ENCODE measurements at places on chromosomes 2 and 18. TPM values are rescaled to one million over a fixed set of nuclear protein-coding genes. Genes with fewer than 3 reads are reported as not detected.

The CYP27C1 gene
- total RNA-seq: not detected

- H3K27me3 ChIP-seq: no peaks in the 10 kb centered on the region
- H3K4me1 ChIP-seq: no peaks in the 10 kb centered on the region
- H3K36me3 ChIP-seq: no peaks in the 10 kb centered on the region
- H3K27ac ChIP-seq: no peak overlapping the region
Measured at GRCh38 chr2:83565181-83565580, 893.9 kb downstream of the SUCLG1 start.

DNA sequence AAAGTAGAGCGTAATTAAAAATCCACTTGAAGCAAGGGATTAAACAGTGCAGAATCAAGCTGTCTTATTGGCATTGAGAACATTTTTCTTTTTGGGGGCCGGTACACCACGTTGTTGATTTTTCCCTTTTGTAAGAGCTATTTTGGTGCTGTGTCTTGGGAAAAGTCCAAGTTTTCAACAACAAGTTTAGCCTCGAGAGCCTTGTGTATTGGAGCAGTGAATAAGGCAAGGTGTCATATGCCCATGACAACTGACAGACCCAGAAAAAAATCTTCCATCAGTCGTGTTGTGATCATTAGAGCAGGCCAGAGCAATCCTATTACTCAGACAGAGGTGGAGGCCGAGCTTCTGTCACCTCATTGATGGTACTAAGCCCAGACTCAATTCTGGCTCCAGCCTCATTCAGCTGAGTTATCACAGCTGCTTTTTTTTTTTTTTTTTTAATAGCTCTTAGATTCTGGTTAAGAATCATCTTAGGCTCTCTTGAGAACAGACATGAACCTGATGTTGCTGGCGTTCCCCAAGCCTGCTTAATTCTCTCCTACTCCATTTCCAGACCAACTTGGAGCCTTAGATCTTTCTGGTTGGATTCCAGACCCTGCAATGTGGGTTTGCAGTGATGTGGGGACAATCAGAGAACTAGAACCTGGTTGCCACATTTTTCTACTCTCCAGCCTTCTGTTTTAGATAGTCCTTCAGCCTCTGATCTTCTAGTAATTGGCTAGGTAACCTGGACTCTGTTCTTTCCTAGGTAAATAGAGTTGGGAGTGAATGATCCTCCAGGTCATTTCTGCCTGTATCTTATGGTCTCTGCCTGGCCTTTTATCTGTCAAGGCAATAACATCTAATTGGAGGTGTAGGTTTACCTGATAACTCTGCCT is 43.1 kb downstream of the MOGAT1 start:
- no peak overlapping the region for H3K4me3 ChIP-seq
- DNase-seq: peak; percentile 28
- peaks cover 13% of the 10 kb centered on the region for H3K4me1 ChIP-seq
- no peaks in the 10 kb centered on the region for H3K36me3 ChIP-seq

DNA sequence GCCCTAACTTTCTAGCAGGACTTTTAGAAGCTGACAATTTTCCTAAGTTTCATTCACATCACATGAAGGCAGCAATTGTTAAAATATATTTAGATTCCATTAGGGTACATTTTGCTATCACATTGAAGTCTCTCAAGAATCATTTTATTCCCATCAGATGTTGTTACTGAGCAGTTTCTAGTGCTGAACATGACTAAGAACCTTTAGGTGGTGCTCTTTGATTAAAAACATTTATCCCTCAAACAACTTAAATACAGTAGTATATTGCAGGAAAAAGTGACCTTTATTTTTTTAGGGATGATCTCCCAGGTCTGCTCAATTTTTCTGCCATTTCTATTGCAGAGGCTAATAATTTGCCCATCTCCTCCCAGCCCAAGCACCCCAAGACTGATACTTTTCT is 22.9 kb upstream of the NARS1 start:
- H3K4me3 ChIP-seq: no peak overlapping the region
- H3K4me1 ChIP-seq: no peaks in the 10 kb centered on the region
- H3K27me3 ChIP-seq: no peaks in the 10 kb centered on the region

The ADAM23 gene
- under 0.01 TPM for total RNA-seq

DNA sequence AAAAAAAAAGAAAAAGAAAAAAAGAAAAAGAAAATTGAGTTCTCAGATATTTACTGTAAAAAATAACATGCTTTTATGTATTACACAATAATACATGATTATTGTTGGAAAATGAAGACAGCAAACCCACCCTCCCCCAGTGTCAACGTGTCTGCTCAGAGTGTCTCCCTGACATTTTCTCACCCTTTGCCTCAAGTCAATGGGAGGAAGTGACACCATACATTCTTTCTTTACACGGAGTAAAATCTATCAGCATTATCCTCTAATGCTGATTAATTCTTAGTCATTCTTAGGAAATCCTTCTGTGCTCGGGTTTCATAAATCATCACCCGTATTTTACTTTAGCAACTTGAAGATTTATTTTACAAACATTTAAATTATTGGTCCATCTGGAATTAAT is 32.0 kb downstream of the CTAGE1 start:
- no peaks in the 10 kb centered on the region for H3K36me3 ChIP-seq
- no peak for DNase-seq
- no peaks in the 10 kb centered on the region for H3K27me3 ChIP-seq

The IL1RL1 gene
- 12.5 TPM for total RNA-seq

The TCF23 gene
- 0.66 TPM for total RNA-seq

The MAIP1 gene
- 11.2 TPM for total RNA-seq

The KCNG2 gene
- not detected for total RNA-seq

- DNase-seq: no peak
- no peak overlapping the region for H3K27ac ChIP-seq
- no peaks in the 10 kb centered on the region for H3K36me3 ChIP-seq
- H3K4me3 ChIP-seq: no peak overlapping the region
Measured at GRCh38 chr2:236238751-236239150, 25.5 kb downstream of the ASB18 start.

- H3K27me3 ChIP-seq: no peaks in the 10 kb centered on the region
- H3K36me3 ChIP-seq: no peaks in the 10 kb centered on the region
- no peak overlapping the region for H3K27ac ChIP-seq
- DNase-seq: no peak
Measured at GRCh38 chr2:68214381-68214780, 38.0 kb downstream of the PPP3R1 start.

The SNED1 gene
- total RNA-seq: 33.0 TPM

DNA sequence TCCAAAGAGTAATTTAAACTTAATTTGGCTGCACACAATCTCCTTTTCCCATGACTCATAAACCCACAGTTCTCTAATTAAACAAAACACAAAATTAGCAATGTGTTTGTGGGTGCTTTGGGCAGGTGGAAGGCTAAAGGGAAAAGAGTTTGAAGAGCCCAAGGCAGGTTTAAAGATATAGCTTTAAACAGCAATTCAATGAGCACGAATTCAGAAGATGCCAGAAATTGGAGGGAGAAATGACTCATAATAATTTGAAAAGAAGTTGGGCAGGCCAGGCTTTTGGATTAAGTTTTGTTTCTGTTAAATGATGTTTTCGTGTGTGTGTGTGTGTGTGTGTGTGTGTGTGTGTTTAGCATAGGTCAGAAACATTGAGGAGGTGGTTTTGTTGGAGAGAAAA is 594.8 kb upstream of the ZEB2 start:
- no peak for DNase-seq
- H3K4me1 ChIP-seq: no peaks in the 10 kb centered on the region
- no peak overlapping the region for H3K27ac ChIP-seq
- H3K4me3 ChIP-seq: no peak overlapping the region

DNA sequence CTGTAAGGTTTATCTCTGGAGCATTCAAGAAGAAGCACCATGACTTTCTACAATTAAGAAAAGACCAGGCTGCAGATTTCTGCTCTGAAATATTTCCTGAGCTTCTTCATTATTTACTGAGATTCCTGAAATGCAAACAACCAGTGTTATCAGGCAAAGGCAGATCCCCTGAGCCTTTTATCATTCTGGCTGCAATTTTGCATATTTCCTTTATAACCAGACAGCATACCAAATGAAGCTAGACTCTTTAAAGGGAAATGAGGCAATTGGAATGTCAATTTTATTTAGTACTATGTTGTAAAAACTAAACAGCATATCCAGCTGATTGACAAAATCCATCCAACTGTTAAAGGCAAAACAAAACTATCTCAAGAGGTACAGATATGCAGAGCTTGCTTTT is 372.5 kb downstream of the RIT2 start:
- no peak overlapping the region for H3K4me3 ChIP-seq
- no peaks in the 10 kb centered on the region for H3K4me1 ChIP-seq
- H3K27me3 ChIP-seq: no peaks in the 10 kb centered on the region
- DNase-seq: no peak
- no peaks in the 10 kb centered on the region for H3K36me3 ChIP-seq

DNA sequence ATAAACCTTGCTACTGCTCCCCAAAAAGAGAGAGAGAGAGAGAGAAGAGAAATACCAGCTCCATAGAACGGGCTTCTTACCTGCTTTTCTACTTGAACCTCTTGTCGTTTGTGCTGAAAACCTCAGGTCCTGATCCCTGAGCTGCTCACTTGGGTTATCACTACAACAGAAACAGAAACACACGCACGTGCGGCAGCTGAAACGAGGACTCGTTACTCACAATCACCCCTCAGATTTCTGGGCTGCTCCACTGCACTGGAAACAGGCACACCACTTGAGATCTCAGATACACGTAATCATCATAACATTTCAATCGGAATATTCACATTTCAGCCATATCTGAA is 48.2 kb upstream of the GPC1 start:
- no peaks in the 10 kb centered on the region for H3K4me1 ChIP-seq
- no peaks in the 10 kb centered on the region for H3K36me3 ChIP-seq
- H3K27me3 ChIP-seq: no peaks in the 10 kb centered on the region
- H3K27ac ChIP-seq: no peak overlapping the region
- H3K4me3 ChIP-seq: no peak overlapping the region

DNA sequence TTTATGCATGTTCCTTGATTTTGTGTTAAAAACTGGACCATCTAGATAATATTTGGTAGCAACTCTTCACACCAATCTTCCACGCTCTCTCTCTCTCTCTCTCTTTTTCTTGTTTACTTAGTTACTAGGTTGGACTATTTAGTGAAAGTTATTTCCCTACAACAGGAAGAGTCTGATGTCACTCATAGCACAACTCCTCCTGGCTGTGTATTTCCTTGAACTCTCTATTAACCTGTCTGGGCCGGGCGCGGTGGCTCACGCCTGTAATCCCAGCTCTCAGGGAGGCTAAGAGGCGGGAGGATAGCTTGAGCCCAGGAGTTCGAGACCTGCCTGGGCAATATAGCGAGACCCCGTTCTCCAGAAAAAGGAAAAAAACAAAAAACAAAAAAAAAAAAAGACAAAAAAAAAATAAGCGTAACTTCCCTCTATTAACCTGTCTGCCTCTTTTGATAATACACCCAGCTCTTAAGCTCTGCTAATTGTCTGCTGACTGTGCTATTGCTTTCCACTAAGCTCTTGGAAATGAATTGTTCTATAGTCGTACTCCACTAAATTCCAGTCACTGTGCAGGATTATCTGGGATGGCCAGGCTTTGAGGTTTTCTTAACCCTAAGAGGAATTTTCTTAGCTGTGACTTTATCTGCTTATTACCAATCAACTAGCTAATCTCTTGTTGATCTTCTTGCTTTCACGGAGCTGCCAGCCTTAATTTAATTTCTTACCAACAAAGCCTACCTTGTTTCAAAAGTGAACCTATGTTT is 18.1 kb upstream of the CDH19 start:
- no peaks in the 10 kb centered on the region for H3K4me1 ChIP-seq
- DNase-seq: no peak
- no peak overlapping the region for H3K27ac ChIP-seq
- H3K4me3 ChIP-seq: no peak overlapping the region
- no peaks in the 10 kb centered on the region for H3K27me3 ChIP-seq
- H3K36me3 ChIP-seq: no peaks in the 10 kb centered on the region

- no peak overlapping the region for H3K27ac ChIP-seq
- no peaks in the 10 kb centered on the region for H3K4me1 ChIP-seq
- no peak overlapping the region for H3K4me3 ChIP-seq
- no peaks in the 10 kb centered on the region for H3K27me3 ChIP-seq
Measured at GRCh38 chr2:139031722-139032121, 251.5 kb upstream of the NXPH2 start.

- H3K36me3 ChIP-seq: no peaks in the 10 kb centered on the region
- H3K4me1 ChIP-seq: peaks cover 40% of the 10 kb centered on the region
- H3K27me3 ChIP-seq: no peaks in the 10 kb centered on the region
- H3K27ac ChIP-seq: no peak overlapping the region
Measured at GRCh38 chr18:58190842-58191530, 147.0 kb downstream of the NEDD4L start.

The CHRNG gene
- total RNA-seq: not detected

- H3K36me3 ChIP-seq: no peaks in the 10 kb centered on the region
- H3K4me1 ChIP-seq: peaks cover 34% of the 10 kb centered on the region
- DNase-seq: no peak
- peak overlapping the region; percentile 51 for H3K27ac ChIP-seq
- H3K27me3 ChIP-seq: no peaks in the 10 kb centered on the region
Measured at GRCh38 chr18:58076052-58076451, 32.0 kb downstream of the NEDD4L start.

The STARD6 gene
- not detected for total RNA-seq

GRCh38 chr2:230866756-230867523 is 2.2 kb downstream of the ITM2C start:
- no peaks in the 10 kb centered on the region for H3K27me3 ChIP-seq
- H3K27ac ChIP-seq: peak overlapping the region; percentile 66
- no peaks in the 10 kb centered on the region for H3K36me3 ChIP-seq

GRCh38 chr2:231533777-231534125 is 3.5 kb upstream of the NMUR1 start:
- H3K27me3 ChIP-seq: no peaks in the 10 kb centered on the region
- peaks cover 18% of the 10 kb centered on the region for H3K4me1 ChIP-seq
- no peak for DNase-seq
- no peak overlapping the region for H3K4me3 ChIP-seq

DNA sequence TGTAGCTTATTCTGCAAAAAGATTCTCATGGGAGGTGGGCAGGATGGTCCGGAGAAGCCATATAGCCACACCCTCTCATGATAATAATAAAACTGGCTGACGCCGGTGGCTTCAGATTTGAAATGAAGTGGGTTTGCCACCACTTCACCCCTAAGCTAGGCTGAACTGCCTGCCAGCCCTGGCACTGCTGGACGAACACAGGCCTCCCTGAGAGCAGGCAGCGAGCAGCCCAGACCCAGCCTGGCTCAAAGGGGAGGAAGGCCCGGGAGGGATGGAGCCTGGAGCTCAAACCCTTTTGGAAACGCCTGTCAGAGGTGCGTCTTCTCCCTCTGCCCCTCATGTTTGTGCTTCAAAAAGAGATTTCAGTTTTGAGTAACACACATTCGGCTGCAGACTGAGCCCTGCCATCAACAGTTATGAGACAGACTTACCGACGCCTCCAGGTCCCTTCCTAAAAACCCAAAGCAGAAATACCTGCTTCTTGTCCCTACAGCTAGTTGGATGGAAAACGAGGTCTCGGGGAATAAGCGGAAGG is 71.1 kb upstream of the HPCAL1 start:
- H3K4me1 ChIP-seq: peaks cover 29% of the 10 kb centered on the region
- no peak overlapping the region for H3K27ac ChIP-seq
- no peak overlapping the region for H3K4me3 ChIP-seq
- H3K36me3 ChIP-seq: no peaks in the 10 kb centered on the region
- no peaks in the 10 kb centered on the region for H3K27me3 ChIP-seq
- no peak for DNase-seq

The GCFC2 gene
- total RNA-seq: 23.4 TPM
